NCI-H226 (cell line): ENCODE measurements at places on chromosomes 4 and X.

DNA sequence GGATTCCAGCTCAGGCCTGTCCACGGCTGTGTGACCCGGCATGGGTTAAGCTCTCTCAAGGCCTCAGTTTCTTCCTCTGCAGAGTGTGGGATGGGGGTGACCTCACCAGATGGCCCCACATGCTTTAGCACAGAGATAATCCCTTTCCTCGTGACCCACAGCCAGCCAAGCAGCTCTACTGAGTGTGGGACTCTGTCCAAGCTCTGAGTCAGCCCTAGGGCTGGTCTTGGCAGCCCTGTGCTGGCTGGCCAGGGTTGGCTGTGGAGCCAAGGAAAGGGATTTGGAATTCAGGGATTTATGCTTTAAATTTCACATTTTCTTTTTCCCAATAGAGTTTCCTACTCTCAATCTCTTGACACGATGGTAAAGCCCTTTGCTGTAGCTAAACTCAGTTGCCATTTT lies 19.7 kb upstream of the SPON2 start:
- peak; percentile 96 for DNase-seq

GRCh38 chrX:10507181-10507580 lies 113.2 kb downstream of the MID1 start:
- no peak for DNase-seq

GRCh38 chr4:97593248-97593647 lies 550.0 kb downstream of the STPG2 start:
- DNase-seq: no peak

GRCh38 chr4:42344309-42344708 lies 53.0 kb upstream of the SHISA3 start:
- DNase-seq: no peak

GRCh38 chr4:13912966-13913365 lies 285.4 kb upstream of the BOD1L1 start:
- peak; percentile 61 for DNase-seq

GRCh38 chr4:78660559-78660958 lies 109.0 kb downstream of the ANXA3 start:
- DNase-seq: no peak

DNA sequence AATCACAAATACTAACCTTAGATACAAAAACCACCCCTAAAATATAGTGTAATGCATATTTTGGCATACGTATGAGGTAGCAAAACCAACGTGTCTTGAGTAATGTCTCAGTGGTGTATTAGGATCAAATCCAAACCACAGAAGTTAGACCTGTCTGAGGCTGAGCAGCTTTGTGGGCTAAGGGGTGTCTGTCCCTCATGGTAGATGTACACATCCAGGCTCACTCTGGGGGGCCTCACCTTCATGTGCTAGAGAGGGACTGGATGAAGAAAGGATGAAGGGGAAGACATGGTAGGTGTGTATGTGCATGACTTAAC lies 188.0 kb upstream of the TBC1D9 start:
- peak; percentile 77 for DNase-seq

GRCh38 chr4:153151535-153152455 lies 52.4 kb upstream of the TRIM2 start:
- peak; percentile 49 for DNase-seq

- no peak for DNase-seq
Observed at GRCh38 chr4:56803471-56803870, 18.0 kb downstream of the SPINK2 start.
